IMR-90 (cell line): ENCODE measurements at places on chromosomes 6 and 20. TPM values are rescaled to one million over a fixed set of nuclear protein-coding genes. Genes with fewer than 3 reads are reported as not detected.

SYCP2L gene
- polyA plus RNA-seq = 0.05 TPM in 1 of 2 replicates, not detected in the other

TSPO2 gene
- polyA plus RNA-seq = not detected in 2 replicates

PRDM13 gene
- not detected in 2 replicates for polyA plus RNA-seq

DNA sequence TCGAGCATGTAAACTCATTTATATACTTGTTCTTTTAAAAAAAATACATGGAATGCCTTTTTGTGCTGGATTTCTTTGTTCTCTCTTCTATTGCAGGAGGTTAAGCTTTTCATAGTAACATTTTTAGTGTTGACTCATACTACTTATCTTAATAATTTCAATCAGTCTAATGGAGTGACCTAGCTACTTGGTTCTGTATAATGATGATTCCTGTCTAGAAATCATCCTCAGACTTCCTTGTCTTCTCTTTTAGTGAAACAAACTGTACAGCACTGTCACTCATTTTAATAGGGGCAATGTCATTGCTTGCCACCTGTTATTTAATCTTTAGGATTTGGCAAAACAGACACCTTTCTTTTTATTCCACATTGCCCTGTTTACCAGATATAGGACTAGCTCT is 62.3 kb downstream of the ADGRB3 start:
- DNase-seq = no peak

- peak; percentile 65 for DNase-seq
Measured at GRCh38 chr6:132190815-132191175, 210.5 kb downstream of the MOXD1 start.

- no peak for DNase-seq
Measured at GRCh38 chr6:150875841-150876240, 10.3 kb downstream of the MTHFD1L start.

DNA sequence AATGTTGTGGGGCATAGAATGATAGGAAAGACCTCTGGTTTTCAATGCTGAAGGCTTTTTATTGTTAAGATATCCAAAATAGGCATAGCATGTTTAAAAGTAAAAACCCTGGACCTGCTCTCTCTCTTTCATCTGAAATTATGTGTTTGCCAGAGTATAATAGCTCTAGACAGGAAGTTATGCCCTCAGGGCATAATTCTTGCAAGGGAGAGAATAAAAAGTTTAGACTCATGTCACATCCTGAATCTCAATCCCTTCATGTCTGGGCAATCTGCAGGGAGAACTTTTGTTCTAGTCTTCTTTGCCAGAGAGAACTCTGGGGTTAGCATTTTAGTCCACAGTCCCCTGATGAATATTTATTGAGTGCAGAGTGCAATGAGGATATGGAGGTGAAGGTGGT is 297.3 kb upstream of the FLRT3 start:
- no peak for DNase-seq
